ENCODE measurements at places on chromosomes 12 and 14.

- no peak for DNase-seq
These were observed 17.9 kb downstream of the TIMELESS start for GRCh38 chr12:56431288-56431687.

- DNase-seq: no peak
These were observed 15.8 kb upstream of the CPNE8 start for GRCh38 chr12:38921025-38921677.

DNA sequence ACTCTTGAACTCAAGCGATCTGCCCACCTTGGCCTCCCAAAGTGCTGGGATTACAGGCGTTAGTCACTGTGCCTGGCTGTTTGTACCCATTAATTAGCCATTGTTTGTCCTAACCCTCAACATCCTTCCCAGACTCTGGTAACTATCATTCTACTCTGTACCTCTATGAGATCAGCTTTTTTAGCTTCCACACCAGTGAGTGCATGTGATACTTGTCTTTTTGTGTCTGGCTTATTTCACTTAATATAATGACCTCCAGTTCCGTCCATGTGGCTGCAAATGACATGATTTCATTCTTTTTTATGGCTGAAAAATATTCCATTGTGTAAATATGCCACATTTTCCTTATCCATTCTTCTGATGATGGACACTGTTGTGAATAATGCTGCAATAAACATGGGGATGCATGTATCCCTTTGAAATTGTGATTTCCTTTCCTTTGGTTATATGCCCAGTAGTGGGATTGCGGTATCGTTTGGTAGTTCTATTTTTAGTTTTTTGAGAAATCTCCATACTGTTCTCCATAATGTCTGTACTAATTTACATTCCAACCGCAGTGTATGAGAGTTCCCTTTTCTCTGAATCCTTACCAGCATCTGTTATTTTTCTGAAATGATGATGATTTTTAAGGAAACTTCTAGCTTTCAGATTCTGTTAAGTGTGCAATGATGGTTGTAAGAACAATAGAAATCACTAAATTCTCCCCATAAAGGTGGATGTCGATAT is 6.7 kb upstream of the PPP4R3A start:
- no peak for DNase-seq

- DNase-seq: no peak
These were observed 8.5 kb downstream of the ZFP36L1 start for GRCh38 chr14:68784226-68784910.

DNA sequence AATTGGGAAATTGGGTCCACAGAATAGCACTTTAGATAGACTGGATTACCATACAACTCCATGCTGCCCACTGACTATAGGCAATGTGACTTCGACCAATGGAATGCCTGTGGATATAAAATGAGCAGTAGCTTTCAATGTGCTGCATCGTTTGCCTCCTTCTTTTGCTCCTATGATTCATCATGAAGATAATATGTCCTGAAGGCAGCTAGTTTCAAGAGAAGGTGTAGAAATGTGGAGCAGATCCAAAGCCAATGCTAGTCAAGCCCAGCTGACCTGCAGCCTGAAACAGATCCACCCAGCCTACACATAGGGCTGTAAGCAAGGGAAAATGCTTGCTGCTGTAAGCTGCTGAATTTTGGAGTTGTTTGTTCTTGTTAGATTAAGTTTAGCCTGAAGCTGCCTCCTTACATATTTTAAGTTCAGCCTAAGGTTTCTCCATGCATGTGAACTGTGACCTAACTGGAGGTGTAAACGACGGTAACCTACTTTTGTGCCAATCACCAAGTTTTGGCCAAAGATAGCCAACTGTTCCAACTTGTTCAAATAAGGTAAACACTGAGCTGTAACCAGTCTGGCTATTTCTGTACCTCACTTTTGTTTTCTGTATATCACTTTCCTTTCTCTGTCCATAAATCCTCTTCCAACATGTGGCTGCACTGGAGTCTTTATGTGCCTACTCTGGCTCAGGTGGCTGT is 169.1 kb upstream of the AVPR1A start:
- no peak for DNase-seq

DNA sequence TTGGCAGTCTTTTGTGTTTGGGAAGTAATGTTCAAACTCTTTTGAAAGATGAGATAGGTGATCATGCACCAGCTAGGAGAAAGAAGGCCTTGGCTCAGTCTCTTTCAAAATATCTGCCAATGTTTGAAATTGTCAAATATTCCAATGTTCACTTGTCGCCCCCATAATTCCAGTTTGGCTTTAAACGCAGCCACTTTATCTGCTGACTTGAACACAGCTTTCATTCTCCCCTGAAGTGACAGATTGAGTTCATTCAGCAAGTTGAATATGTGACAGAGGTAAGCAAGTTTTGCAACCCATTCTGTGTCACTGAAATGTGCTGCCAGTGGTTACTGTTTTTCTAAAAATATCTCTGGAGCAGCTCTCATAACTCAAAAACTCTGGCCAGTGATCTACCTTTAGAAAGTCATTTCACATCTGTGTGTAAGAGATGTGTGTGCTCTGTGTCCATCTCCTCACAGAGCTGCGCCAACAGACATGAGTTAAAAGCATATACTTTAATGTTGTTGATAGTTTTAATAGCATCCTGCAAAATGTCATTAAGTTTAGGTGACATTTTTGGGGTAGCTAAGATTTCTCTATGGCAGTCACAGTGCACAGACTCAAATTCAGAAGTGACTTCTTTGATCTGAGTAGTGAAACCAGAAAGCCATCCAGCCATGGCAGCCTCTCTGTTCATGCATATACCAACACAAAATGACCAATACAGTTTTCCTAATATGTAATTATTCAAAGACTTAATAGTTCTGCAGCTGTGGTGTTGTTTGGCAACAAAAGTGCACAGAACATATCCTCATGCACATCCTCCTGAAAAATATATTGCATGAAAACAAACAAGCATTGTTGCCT is 614.3 kb upstream of the MIS18BP1 start:
- DNase-seq: no peak

DNA sequence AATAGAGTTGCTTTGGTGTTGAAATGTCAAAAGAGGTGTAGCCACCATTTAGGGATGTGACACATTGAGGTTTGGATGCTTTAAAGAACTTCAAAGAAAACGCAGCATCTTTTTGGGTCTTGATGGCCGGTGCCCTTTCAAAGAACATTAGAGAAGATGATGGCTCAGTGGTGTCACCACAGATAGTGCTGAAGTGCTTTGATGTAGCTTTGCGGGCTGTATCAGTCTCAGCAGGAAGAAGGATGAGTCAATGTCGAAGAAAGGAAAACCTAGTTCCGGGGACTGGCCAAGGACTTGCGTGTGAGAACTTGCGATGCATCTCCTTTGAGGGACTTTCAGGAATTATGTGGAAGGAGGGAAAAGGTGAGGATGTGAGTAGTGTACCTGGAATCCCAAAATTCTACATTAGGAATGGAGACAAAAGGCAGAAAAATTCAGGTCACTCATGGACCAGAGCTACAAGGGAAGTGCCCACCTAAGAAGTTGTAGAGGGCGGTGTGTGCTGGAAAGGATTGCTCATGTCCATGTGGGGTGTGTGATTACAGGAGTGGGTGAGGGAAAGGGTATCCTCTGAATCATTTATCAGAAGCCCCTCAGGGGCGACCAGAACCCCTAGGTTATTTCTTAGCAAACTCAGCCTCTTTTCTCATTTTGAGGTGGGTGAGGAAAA is 39.7 kb upstream of the GZMB start:
- no peak for DNase-seq

DNA sequence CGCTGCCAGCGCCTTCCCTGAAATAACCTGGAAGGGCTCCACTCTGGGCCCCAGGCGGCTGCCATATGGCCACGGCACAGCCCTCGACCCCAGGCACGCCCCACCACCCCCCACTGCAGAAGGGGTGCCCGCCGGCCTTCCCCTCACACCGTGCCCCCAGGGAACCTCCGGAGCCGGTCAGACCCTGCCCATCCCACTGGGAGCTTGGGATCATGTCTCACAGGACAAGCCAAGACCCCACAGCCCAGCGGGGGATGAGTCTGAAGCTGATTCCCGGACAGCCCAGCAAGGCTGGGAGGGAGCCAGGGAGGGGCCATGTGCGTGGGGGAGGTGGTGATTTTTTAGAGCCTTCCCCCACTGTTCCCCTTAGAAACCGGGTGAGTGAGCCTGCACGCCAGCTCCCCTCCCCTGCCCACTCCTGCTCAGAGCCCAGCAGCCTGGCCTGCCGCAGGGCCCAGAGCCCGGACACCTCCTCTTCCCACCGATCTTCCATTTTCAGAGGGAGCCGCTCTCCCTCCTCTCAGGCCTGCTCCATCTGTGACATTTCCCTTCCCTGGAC is 1.4 kb downstream of the RIMBP2 start:
- no peak for DNase-seq

- DNase-seq: no peak
These were observed 29.5 kb downstream of the YAF2 start for GRCh38 chr12:42208574-42208973.

- DNase-seq: no peak
These were observed 84.3 kb upstream of the OTX2 start for GRCh38 chr14:56894591-56894991.

GRCh38 chr12:129530984-129531383 is 372.8 kb downstream of the TMEM132D start:
- DNase-seq: no peak

DNA sequence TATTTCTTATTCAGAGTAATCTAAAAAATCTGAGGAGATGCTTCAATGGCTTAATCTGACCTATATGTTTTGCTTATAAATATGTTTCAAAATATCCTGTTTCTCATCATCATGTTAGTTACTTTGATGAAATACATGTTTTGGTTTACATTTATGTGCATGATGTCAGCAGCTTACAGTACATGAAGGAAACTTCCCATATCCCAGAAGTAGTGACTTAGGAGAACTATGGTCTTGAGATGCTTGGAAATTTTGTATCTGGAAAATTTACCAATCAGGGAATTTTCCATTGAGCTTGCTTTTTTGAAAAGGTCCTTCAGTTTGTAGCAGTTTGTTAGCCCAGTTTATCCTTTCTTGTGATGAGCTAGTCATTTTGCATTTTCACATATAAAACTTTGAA is 73.3 kb downstream of the RASSF8 start:
- no peak for DNase-seq

GRCh38 chr12:2479851-2480535 is 314.8 kb upstream of the FKBP4 start:
- no peak for DNase-seq

GRCh38 chr12:71124835-71125460 is 32.9 kb downstream of the TSPAN8 start:
- no peak for DNase-seq

DNA sequence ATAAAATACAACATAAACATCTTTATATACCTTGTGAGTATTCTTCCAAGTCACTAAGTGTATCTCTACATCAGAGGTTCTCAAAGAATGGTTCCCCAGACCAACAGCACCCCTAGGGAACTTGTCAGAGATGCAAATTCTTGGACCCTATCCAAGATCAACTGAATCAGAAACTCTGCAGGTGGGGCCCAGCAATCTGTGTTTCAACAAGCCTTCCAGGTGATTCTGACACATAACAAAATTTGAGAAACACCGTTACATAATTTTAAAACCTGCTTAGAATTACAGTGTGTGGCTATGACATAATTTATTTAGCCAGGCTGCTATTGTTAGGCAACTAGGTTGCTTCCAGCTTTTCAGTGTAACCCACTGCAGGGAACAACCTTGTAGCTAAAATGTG is 49.8 kb downstream of the NTN4 start:
- no peak for DNase-seq

DNA sequence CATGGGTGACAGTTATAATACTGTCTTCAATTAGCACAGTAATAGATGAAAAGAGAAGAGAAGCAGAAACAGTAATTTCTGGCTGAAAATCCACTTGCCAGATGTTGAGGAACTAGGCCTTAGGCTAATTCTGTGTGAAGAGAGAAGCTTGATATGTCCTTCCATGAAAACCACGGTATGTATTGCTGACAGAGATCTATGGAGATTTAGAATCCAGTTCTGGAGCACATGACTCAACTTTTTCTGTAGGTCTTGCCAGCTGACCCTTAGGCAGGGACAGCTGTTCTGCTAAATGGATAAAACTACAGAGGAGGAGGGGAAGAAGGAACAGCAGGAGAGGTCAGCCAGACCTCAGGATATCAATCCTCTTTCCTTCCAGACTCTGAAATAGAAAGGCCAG is 211.5 kb downstream of the PRKD1 start:
- peak; percentile 10 for DNase-seq

DNA sequence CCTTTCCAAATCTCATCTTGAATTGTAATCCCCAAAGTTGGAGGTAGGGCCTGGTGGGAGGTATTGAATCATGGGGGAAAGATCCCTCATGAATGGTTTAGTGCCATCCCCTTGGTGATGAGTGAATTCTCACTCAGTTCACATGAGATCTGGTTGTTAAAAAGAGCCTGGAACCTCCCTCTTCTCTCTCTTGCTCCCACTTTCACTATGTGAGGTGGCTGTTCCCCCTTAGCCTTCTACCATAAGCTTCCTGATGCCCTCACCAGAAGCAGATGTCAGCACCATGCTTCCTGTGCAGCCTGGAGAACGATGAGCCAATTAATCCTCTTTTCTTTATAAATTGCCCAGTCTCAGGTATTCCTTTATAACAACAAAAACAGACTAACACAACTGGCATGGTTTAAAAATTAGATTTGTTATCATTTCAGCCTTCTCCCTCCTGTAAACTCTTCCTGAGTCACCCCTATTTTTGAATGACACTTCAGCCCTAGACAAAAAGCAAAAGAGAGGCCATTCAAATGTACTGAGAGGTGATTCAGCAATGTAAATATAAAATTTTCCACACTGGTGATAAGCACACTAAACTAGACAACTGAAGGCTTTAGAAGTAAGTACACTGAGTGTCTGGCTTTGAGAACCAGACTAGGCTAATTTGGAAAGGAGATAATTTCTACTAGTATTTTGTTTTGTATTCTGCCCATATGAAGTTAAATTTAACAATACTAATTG is 212.1 kb upstream of the ABCD2 start:
- no peak for DNase-seq

DNA sequence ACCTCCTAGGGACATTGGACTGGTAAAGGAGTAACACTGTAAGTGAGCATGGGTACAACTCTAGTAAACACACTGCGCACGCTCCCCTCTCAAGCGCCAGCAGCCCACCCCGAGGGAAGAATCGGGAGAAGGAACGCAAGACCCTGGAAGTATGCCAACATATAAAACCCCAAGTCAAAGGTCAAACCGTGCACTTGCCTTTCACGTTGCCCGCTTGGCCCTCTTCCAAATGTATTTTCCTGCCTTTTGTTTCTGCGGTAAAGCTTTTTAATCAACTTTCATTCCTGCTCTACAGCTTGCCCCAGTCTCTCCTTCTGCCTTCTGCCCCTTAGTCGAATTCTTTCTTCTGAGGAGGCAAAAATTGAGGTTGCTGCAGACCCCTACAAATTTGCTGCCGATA is 17.6 kb upstream of the CHST11 start:
- no peak for DNase-seq

- no peak for DNase-seq
These were observed 29.7 kb downstream of the ZNF410 start for GRCh38 chr14:73916324-73916723.
